ENCODE measurements at places on chromosomes 7 and 10.

GRCh38 chr7:38411404-38411803 is 138.0 kb upstream of the TARP start:
- DNase-seq, result no peak

GRCh38 chr7:111232249-111233084 is 141.5 kb downstream of the LRRN3 start:
- no peak for DNase-seq

DNA sequence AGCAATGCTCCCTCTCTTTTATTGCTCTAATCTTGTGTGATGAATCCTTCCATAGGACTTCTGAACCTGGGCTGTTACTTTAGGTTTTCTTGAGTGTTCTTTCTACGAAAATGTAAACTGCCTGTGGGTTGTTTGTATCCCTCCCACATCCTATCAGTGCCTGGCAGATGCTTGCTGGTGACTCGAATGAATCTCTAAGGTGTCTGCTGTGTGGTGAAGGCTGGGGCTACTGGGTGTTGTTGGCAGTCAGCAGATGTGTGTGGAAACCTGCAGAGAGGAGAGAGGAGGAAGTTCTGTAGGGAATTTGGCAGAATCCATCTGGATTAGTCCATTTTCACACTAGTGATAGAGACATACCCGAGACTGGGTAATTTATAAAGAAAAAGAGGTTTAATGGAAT is 639.4 kb downstream of the CALN1 start:
- no peak for DNase-seq

GRCh38 chr7:157619753-157620525 is 283.1 kb downstream of the DNAJB6 start:
- no peak for DNase-seq

- DNase-seq, result no peak
Observed at GRCh38 chr10:62573929-62574328, 199.8 kb downstream of the ZNF365 start.

DNA sequence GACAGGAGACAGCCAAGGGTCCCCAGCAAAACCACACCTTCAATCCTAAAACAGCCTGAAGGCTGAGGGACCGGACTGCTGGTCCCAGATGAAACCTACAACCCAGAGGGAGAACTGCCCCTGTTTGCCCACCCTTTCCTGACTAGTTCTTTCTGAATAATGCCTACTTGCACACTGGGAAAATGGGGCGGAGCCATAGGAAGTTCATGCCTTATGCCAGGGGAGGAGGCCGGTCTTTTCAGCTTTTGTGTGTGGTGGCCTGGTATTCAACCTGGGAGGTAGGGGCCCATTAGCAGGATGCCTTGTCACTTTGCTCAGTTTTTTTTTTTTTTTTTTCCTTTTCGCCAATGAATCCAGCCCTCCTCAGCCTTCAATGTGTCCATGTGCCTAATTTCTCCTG is 20.7 kb downstream of the TOMM7 start:
- no peak for DNase-seq

GRCh38 chr7:101306307-101306706 is 15.3 kb downstream of the IFT22 start:
- DNase-seq, result no peak

GRCh38 chr7:82156893-82157292 is 286.7 kb downstream of the CACNA2D1 start:
- DNase-seq, result no peak

GRCh38 chr7:31646942-31647341 is 40.1 kb upstream of the PPP1R17 start:
- DNase-seq, result no peak

GRCh38 chr10:105834261-105835059 is 1193.4 kb downstream of the SORCS3 start:
- no peak for DNase-seq

- no peak for DNase-seq
Observed at GRCh38 chr7:96033009-96033598, 260.8 kb downstream of the DYNC1I1 start.

DNA sequence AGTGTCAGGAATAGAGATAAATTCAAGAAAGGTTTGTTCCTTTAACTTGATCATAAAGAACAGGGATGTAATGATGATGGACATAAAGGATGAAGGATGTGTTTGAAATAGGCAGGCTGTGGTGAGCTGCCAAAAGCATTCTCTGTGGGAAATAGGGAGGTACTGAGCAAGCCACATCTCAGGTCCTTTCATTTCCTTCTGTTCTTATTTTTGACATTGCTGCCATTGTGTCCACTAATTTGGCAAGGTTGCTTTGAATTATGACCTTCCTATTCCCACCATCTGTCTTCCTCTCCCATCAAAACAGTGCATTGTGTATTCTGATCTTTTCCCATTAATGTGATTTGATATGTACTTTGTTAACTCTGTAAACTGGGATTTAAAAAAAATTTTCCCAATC is 9.4 kb downstream of the SCRN1 start:
- no peak for DNase-seq

DNA sequence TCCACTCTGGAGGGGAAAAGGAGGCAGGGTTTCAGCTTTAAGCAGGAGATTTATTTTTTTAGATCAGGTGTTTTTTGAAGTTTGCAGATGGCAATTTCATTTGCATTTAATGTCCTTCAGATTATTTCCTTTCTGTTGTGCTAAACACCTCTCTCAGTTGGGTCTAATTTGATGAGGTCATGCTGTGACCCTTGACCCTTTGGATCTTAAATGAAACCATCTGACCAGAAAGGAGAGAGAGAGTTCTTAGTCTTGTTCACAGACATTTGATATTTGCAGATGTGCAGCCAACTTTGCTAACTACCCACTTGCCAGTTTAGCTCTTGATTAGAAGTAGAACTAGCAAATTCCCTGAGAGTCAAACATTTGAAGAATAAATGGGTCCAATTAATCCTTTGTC is 101.5 kb upstream of the RAB11FIP2 start:
- DNase-seq, result no peak

GRCh38 chr7:130157700-130158099 is 47.5 kb downstream of the TMEM209 start:
- no peak for DNase-seq

DNA sequence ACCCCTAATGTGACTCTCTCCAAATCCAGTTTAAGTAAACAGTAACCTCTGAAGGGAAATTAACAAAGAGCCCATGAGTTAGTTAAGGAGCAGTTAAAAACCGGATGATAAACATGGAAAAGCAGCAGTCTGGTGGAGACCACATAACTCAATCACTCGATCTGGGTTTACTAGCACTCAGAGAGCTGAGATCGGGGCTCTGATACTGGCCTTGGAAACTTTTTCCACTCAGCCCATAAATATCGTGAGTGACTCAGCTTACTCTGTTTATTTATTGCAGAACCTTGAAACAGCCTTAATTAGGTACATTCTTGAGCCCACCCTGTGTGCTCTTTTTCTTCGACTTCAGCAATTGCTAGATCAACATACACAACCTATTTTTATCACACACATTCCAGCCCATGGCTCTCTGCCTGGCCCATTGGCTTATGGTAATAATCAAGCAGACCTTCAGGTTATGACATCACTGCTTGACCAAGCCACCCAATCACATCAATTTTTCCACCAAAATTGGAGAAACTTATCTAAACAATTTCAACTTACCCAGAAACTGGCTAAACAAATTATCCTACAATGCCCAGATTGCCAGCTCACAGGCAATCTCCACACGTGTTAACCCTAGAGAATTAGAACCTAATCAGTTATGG is 82.2 kb upstream of the GPR22 start:
- DNase-seq, result no peak

DNA sequence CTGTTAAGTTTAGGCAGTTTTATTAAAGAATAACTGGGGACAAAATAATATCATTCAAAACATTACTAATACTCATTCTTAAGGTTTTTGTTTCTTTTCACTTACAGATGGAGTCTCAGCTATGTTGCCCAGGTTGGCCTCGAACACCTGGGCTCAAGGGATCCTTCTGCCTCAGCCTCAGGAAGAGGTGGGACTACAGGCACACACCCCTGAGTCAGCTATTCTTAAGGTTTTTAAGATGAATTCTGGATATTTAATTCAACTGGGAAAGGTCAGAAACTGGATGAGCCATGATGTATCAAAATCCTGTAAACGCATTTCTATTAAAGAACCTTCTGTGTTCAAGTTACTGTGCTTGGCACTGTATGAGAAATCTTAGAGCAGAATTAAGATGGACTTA is 3.5 kb downstream of the OAT start:
- DNase-seq, result no peak

DNA sequence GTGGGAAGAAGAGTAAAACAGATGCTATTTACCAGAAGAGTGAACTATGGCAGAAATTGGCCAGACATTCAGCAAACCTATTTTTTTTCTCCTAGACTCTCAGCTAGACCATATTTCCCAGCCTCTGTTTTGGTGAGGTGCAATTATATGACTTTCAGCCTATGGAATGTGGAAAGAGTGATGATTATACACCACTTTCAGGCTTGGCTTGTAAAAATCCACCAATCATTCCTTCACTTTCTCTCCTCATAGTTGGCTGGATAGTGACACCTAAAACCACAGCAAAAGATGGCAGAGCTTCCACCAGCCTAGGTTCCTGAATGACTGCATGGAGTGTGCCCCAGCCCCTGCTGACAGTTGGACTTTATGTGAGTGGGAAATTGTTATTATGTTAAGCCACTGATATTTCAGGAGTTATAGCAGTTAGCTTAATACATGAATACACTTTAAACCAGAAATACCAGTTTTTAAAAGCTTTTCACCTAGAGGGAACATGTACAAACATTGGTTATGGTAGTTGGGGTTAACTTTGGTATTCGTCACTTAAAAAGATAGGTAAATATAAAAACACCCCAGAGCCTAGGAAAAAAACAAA is 19.1 kb upstream of the TNKS2 start:
- DNase-seq, result no peak

Data from naive thymus-derived CD8-positive, alpha-beta T cell (primary cell).